Amygdala (tissue), 56 donors: ENCODE measurements at places on chromosomes 12 and 14.

DNA sequence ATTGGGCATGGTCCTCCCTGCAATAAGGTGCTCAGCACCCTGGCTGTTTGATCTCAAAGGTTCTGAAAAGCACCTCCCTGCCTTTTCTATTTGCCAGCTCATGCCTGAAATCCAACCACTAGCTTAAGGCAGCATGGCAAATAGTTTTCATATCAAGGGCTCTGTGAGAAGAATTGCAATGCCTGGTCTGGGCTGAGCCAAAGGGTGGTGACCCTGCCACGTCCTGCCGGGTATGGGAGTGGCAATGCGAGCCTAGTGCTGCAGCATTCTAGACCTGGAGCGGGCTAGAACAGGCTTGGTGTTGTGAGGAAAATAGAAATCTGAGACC, 2.3 kb upstream of the SCNN1A start:
- DNase-seq = no peak

GRCh38 chr12:82688596-82688995, 1.9 kb downstream of the TMTC2 start:
- no peak for DNase-seq

GRCh38 chr12:21054334-21054733, 76.7 kb upstream of the SLCO1B1 start:
- DNase-seq = no peak

DNA sequence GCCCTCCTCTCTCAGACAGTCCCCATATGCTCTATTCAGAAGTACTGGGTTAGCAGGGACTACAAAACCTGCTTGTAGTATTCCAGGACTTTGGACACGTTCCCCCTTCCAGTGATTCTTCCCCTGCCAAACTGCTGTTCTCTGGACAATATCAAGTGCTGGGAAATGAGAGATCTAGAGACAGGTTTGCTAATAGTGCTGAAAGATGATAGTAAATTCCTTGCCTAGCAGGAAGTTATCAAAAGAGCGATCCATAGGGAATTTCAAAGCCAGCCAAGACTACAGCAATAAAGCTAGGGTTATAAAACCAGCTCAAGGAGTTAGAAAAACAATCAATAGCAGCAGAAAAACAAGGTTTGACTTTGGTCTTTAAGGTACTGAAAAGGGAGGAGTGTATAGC, 15.2 kb downstream of the SLC7A8 start:
- DNase-seq = no peak

DNA sequence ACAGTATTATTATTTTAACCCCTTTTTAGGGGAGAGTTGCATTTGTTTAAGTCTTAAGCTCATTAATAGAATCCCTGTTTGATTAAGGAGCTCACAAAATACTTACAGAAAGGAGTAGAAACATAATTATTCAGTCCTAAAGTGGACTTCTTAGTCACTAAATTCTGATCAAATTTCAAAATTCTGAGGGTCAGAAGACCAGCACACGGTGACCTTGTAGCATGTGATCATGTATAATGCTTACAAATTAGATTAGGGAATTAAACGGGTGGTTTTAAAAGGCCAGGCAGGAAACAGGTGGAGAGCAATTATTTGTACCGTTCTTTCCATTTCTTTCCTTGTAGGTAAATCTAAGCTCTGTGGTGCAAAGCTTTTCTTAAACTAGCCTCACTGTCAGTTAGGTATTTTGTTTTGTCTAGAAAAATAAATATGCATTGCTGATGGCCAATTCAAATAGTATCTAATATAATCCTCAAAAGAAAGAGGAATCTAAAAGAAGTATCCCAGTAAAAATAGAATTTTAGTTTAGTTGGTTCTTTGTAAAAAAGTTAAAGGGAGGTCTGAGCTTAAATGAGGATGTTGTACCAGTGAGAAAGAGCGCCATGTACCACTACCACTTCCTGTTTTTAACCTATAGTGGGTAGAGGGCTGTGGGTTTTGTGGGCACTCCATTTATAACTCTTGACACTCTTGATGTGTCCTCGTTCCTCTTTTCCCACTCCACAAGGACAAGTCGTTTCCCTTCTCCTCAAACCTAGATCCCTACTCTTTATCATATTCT, 51.1 kb downstream of the SLC38A1 start:
- no peak for DNase-seq

- no peak for DNase-seq
Measured at GRCh38 chr12:7123806-7124522, 4.7 kb downstream of the RBP5 start.

DNA sequence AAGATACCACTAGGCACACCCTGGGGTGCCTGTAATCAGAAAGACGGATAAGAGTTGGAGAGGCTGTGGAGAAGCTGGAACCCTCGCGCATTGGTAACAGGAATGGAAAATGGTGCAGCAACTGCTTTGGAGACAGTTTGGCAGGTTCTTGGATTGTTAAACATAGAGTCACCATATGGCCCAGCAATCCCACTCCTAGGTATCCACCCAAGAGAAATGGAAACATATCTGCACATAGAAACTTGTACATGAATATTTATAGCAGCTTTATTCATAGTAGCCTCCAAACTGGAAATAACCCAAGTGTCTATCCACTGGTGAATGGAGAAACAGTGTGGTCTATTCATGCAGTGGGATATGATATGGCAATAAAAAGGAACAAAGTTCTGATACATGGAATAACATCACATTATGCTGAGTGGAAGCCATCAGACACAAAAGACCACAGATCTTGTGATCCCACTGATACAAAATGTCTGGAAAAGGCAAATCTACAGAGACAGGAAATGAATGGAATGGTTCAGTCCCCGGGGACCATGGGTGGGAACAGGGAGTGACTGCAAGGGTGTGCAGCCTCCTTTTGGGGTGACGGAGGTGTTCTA, 45.4 kb downstream of the JAG2 start:
- no peak for DNase-seq

- DNase-seq = no peak
Measured at GRCh38 chr14:61749264-61749663, 13.0 kb upstream of the SNAPC1 start.
